Motor neuron (in vitro differentiated cells): ENCODE measurements at places on chromosomes 6 and 20. TPM values are rescaled to one million over a fixed set of nuclear protein-coding genes. Genes with fewer than 3 reads are reported as not detected.

GRCh38 chr6:161498359-161498758 lies 224.5 kb upstream of the AGPAT4 start:
- no peak for ATAC-seq

- ATAC-seq, result no peak
Observed at GRCh38 chr6:71498638-71499037, 210.0 kb downstream of the OGFRL1 start.

DNA sequence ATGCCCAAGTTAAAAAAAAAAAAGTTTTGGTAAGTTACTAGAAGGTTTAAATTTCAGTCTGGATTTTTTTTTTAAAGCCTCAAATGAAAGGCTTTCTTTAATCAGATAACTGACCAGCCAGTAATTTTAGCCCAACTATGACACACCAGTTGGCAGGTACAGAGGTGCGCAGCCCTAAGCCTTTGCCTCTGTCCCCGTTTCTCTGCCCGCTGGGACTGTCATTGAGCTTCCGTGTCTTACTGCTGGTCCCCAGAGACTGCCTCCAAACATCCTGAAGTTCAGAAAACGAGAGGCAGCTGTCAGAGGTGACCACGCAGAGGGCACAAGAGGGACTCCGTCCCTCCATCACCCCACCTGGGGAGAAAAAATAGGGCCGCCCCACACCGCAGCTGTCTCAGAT lies 118.2 kb downstream of the RPS12 start:
- ATAC-seq, result no peak

The OTOR gene
- total RNA-seq, result not detected in 2 replicates

The SLC32A1 gene
- total RNA-seq, result 0.96 TPM in 1 of 2 replicates, not detected in the other

DNA sequence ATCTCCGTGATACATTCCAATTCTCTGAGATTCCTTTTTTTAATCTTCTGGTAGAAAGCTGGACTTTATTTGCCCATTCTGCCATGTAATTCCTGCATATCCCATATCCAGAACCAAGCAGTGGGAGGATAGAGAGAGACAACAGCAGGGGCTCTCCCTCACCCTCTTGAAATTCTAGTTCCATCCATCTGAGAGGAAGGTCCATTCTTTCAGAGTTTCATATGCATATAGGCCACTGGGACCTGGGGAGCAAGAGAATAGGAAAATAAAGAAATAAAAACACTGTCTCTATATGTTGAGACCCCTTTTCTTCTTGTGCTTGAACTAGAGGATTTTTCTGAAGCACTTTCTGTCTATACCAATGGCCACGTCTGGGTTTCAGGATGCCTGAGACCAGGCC lies 147.9 kb upstream of the STMND1 start:
- ATAC-seq, result no peak

The MAS1 gene
- total RNA-seq, result 0.19 TPM in 1 of 2 replicates, not detected in the other

DNA sequence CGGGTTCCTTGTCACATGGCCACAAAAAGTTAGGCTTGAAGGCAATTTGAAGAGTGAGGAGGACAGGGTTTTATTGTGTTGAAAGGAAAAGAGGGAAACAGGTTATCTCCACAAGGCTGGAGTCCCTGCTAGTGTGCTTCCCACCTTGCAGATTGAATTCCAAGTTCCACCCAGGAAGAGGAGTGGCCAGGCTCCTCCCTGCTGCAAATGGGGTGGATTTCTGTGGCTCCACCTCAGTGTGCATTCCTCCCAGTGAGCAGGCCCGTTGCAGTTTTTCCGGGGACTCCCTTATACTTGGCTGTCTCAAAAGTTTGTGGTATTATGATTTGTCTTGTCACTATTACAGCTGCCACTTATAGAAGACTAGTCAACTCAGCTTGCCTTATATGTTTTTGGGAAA lies 281.8 kb upstream of the PLCB4 start:
- ATAC-seq, result no peak

DNA sequence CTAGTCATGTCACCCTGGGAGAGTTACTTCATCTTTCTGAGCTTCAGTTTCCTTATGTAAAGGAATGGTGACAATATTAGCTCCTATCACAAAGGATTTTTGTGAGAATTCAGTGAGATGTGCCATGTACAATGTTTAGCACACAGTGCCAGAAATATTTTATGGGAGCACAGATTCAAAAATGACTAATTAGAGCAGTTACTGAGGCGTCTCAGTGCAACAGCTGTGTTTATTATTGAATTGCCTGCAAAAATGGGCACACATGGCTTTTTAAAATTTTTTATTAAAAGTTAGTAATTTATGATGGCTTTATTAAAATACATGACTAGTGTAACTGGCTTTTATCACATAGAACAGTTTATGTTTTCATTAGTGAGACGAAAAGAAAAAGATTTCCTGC lies 134.3 kb upstream of the AHI1 start:
- ATAC-seq, result no peak

The SLC17A1 gene
- not detected in 2 replicates for total RNA-seq

The LTB gene
- 0.33 and 0.38 TPM in 2 replicates for total RNA-seq

GRCh38 chr20:63539092-63539430 lies 1.9 kb upstream of the PTK6 start:
- no peak for ATAC-seq

The BIRC7 gene
- 0.29 and 0.30 TPM in 2 replicates for total RNA-seq

- peak; percentile 36 for ATAC-seq
Observed at GRCh38 chr6:26311385-26312095, 53.5 kb upstream of the BTN3A2 start.

- no peak for ATAC-seq
Observed at GRCh38 chr6:91094806-91095475, 508.1 kb upstream of the MAP3K7 start.

The TSHZ2 gene
- total RNA-seq, result 53.8 and 59.5 TPM in 2 replicates

The RBBP8NL gene
- 0.14 and 0.15 TPM in 2 replicates for total RNA-seq

GRCh38 chr6:37088897-37089296 lies 81.1 kb upstream of the PIM1 start:
- ATAC-seq, result no peak

- no peak for ATAC-seq
Observed at GRCh38 chr20:55283889-55284288, 721.4 kb downstream of the CBLN4 start.

DNA sequence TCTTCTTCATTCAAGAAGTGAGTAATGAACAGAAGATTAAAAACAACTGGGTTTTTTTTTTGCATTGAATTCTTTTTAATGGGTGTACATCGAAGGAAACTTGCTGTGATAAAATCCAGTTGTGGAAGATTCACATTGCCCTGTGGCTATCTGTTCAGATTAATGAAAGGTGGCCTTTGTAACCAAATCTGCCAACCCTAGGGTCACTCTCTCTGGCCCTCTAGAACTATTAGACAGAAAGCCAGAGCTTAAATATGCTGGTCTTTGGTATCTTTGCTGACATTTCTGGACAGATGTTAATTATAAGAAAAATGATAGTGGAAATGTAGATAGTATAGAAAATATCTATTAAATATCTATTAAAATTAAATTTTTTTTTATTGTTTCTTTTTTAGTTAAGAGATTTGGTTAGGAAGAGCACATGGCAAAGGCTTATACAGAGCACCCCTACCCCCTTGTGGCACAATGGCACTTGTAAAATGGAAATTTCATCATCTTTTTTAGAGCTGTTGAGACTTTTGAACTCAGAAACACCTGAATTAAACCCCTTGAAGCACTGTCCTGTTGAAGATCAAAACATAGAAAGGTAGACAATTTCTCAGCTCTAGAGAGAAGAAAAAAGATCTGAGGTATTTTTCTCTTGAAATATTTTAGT lies 572.5 kb downstream of the PKHD1 start:
- no peak for ATAC-seq

The LIME1 gene
- 3.0 and 3.2 TPM in 2 replicates for total RNA-seq

The CALHM5 gene
- 0.05 and 0.13 TPM in 2 replicates for total RNA-seq

The ZNF391 gene
- 4.0 and 4.8 TPM in 2 replicates for total RNA-seq

DNA sequence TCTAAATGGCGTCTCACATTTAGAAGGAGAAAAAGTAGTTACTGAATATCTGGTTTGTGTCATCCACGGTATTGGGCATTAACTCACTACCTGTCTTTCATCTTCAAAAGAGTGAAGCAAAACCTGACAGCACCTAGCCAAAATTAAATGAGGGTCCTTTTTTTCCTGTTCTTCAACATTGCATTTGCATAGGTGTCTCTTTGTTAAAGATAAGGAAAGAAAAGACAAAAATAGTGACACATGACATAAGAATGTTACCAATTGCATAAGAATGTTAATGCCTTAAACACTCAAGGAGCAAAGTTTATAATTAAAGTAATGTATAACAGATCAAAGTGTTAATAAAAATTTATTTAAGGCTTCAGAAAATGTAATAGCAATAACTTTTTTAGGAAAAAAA lies 61.4 kb upstream of the MANEA start:
- no peak for ATAC-seq

DNA sequence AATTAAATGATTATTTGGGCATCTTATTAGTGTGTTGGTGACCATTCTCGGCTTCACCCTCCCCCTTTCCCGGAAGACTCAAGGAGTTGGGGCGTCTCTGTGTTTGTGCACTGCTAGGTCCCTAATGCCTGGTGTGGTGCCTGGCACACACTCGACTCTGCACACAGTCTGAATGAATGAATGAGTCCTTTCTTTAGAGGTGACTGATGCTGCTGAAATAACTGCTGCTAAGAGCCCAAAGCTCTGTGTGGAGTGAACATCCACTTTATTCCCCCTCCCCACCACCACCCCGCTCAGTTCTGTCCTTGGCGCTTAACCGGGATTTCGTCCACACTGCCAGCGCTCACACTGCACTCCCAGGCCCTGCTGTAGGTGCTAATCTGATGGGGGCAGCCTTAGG lies 1.2 kb upstream of the PHACTR3 start:
- no peak for ATAC-seq

DNA sequence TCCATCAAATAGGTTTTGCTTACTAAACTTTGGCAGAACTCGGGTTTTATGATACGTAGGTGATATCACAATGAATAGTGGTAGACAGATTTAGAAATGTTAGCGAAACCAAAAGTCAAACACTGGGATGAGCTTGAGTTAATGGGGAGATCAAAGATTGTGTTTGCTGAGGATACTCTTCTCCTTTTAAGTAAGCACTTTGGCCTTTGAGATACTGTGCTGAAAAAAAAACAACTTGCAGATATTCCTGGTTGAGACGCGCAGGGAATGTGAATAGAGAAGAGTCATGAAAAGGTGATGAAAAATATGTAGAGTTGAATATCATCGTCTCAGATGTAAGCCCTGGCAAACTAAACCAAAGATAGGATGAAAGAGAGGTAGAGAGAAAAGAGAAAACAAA lies 48.3 kb downstream of the TRMT11 start:
- ATAC-seq, result no peak

DNA sequence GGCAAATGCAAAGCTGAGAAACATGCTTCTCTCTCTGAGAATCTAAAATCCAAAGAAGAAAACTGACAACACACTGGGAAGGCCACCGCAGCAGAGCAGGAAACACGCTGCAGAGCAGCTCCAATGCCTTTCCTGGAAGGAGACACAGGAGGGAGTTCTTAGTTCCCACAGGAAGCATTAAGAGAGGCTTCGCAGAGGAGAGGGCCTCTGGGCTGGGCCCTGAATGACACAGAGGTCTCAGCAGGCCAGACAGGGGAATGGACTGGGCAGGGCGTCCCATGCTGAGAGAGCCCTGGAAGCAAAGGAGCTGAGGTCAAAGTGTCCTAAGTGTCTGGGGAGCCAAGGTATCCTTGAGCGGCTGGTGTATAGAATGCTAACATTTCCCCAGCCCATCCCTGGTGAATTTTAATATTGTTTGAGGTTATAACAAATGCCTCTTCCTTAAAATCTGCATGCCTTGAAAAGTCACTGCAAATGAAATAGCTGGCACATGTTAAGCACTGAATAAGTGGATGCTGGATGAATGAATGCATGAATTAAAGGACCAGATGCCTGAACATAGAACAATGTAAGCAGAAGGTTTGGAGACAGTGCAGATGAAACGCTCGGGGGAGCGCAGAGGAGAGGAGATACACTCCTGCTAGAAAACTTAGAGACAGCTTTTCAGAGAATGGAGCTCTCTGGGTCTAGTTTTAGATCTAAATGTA lies 110.0 kb upstream of the SYNDIG1 start:
- ATAC-seq, result peak; percentile 86

GRCh38 chr6:140586426-140587061 lies 1212.1 kb upstream of the CITED2 start:
- ATAC-seq, result no peak

DNA sequence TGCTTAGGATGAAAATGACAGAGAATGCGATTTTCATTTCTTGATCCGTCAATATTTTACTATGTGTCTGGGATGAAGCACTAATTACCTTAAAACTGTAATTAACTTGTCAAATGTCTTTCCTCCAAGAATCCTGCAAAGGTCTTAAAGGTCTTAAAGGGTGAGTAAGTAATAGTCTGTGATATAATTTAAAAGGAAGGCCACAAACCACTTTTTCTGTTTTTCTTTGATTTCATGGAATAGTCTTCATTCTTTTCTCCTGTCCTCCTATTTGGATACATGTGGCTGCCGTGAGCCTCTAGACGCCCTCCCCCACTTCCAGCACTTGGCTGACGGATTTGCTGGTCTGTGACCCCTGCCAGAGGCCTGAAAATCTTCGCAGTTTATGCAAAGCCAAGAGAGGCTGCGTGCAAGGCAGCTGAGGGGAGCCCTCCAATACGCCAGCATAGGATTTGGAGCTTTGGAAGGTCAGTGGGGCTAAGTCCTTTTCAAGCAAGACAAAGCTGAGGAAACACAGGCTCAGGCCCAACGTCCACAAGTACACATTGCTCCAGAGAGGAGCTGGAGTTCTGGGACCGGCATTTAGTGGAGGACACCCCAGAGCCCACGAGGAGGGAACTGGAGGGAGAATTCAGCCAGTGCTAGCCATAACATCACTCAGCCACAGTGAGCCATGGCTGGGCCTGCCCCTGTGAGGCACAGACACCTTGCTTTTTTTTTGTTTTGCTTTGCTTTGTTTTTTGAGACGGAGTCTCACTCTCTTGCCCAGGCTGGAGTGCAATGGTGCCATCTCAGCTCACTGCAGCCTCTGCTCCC lies 382.6 kb downstream of the SMOC2 start:
- ATAC-seq, result no peak
